ENCODE measurements at places on chromosomes 5 and 9.

DNA sequence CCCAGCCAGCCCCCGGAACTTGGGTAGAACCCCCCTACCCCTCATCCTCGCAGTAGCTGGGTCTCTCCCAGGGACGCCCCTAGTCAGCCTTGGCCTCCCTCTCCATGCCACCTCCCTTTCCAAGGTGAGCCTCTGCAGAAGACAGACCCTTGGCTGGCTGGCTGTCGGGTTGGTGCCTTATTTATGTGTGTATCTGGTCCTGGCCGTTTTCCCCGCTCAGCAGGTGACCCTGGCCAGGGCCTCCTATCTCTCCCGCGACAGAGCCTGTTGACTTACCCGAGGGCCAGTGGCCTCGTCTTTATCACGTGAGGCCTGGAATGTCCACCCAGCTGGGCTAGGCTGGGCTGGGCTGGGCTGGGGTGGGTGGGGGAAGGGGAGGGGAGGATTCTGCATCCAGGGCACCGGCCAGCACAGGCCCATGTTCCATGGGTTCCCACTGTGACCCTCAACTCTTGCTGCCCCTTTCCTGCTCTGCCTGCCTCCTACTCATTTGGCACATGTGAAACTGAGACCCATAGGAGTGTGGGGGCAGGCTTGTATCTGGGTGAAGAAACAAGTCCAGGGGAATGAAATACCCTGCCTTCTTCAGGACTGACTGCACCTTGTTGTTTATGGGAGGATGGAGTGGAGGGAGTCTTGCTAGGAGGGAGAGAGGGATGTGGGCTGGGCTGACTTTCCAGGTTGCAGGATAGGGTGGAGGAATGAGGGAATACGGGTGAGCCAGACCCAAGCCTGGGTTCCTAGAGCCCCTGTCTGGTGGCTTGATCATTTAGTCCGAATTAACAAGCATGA lies 3.1 kb downstream of the CXXC5 start:
- no peak for DNase-seq

DNA sequence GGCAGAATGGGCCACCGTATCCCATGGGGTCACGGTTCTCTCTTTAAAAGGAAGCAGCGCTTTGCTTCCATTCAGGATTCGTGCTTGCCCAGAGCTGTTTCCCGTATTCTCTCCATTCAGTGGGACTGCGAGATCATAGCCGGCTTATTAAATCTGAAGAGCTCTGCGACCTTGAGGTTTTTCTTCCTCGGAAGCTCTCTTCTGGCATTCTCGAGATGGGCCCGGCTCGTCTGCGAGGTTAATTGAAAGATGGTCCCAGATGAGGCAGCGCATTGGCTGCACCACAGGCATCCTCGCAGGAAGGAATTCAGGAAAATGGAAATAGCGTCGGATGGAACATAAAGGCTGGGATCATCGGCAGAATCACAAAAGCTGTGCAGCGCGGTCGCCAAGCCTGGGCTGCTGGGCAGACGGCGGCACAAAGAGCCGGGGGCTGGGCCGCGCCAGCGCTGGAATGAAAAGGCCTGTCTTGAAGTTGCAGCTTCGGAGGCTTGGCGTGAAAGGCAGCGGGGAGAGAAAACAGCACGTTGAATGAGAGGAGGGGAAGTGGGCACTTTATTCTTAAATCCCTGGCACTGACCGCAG lies 236.2 kb downstream of the IRX2 start:
- DNase-seq, result no peak

GRCh38 chr5:124627815-124628595 lies 118.4 kb downstream of the ZNF608 start:
- no peak for DNase-seq

- DNase-seq, result no peak
Measured at GRCh38 chr5:756865-757345, 27.6 kb downstream of the ZDHHC11B start.

Measured in GM12892 (cell line).